ENCODE measurements at places on chromosomes 7 and 10.
A peak's percentile ranks its signal among the peaks of the same experiment; 100 is the strongest.

GRCh38 chr10:90858461-90858968 lies 676 bp upstream of the HTR7 start:
- no peak for DNase-seq

- no peak for DNase-seq
Measured at GRCh38 chr7:128827248-128827958, 2.8 kb upstream of the FLNC start.

DNA sequence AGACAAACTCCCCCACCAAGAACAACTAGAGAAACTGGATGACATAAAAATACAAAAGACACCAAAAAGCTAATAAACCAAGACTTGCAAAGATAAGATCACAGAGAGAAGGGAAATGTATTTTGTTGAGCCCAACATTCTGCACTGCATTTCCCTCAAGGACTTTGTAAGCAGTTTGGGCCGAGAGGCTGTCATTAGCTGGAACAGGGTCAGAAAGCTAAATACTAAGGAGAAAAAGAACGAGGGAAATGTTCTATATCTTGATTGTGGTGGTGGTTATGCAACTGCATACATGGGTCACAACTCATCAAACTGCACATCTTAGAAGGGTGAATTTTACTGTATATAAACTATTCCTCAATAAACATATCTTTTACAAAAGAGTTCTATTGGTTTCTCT lies 315.0 kb downstream of the IPMK start:
- DNase-seq = no peak

DNA sequence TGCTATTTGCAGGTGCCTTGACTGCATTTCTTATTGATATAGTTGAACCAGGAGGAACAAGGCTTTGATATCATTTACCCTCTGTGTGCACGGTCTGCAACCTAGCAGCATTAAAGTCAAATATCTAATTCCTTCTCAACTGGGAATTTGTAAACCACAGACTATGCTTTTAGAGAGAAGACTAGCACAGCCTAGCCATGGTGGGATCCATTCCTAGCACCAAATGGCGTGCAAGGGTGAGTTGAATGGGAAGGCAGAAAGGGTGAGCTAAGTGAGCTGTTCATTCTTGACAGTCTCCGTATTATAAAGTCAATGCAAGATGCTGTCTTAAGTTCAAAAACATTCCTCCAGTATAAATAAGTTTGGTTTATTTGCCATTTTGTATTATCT lies 2.9 kb downstream of the ZNF365 start:
- no peak for DNase-seq

GRCh38 chr7:138738551-138739335 lies 37.6 kb upstream of the SVOPL start:
- DNase-seq = peak; percentile 86

DNA sequence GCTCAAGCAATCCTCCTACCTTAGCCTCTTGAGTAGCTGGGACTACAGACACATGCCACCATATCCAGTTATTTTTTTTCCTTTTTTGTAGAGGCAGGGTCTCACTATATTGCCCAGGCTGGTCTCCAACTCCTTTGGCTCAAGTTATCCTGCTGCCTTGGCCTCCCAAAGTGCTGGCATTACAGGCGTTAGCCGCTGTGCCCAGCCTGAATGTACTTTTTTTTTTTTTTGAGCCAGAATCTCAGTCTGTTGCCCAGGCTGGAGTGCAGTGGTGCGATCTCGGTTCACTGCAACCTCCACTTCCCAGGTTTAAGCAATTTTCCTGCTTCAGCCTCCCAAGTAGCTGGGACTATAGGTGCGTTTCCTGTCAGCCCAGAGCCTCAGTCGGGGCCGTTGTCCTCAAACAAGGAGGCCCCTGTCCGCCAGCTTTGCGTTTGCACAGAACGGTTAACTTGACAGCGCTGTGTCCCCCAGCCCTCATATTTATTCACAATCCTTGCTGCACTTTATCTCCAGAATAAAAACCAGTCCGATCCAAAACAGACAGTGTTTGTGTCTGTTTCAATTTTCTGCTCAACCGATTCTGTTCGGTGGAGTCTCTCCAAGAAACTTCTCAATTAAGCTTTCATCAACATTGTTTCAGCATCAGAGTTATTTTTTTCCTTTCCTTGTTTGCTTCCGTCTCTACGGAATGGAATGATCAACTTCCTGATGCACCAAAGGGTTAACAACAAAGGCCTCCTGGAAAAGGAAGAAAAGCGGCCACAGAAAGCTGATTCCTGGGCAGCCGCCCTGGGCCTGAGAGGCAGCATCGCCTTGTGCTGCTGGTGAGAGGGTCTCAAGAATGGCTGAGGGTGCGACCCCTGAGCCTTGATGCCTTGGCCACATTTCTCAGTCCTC lies 64.5 kb downstream of the PDIA4 start:
- DNase-seq = peak; percentile 63

- DNase-seq = no peak
Measured at GRCh38 chr7:99325001-99325493, 651 bp upstream of the ARPC1A start.

DNA sequence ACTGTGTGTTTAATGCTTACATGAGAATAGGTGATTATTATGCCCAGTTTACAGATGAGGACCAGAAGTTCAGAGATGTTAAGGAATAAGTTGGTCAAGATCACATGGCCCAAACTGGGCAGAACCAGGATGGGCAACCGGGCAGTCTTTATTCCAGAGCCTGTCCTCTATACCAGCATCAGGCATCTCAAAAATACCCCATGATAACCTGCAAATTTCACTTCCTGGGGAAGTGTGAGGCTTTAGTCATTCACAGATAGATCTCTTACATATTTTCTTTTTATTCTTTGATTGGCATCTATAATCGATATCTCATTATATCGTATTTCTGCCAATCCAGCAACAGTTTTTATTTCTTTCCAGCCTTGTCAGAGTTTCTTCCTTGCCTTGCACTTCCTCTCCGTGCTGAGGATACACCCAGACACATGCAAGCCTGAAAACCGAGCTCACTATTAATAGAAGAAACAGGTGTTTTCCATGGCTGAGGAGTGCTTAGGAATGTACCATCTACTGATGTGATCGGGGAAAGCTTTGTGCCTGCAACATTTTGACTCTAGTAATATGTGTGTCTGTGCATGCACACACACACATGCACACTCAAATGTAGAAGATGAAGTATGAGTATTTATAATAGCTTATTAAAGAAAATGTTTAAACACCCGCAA lies 82.4 kb downstream of the CREM start:
- no peak for DNase-seq

DNA sequence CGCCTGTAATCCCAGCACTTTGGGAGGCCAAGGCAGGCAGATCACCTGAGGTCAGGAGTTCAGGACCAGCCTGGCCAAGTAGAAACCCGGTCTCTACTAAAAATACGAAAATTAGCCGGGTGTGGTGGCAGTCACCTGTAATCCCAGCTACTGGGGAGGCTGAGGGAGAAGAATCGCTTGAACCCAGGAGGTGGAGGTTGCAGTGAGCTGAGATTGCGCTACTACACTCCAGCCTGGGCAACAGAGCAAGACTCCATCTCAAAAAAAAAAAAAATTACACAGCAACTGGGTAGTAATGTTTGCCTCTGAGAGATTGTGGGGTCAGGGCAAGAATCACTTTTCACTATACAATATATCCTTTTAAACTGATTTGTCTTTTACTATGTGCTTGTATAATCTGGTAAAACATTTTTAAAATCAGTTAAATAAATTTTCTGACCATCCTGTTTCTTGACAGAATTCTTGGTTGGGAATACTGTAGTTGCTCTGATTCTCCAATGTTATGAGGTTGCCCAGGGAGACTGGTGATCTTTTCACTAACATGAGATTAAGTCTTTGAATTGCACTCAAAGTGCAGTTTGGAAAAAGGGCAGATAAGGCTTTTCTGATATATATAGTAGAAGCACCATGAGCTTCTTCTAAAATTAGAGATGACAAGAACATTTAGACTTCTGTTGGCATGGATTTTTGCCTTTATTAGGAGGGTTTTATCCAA lies 1.5 kb downstream of the ENTPD7 start:
- no peak for DNase-seq

GRCh38 chr10:76892766-76893479 lies 744.7 kb downstream of the KCNMA1 start:
- no peak for DNase-seq

DNA sequence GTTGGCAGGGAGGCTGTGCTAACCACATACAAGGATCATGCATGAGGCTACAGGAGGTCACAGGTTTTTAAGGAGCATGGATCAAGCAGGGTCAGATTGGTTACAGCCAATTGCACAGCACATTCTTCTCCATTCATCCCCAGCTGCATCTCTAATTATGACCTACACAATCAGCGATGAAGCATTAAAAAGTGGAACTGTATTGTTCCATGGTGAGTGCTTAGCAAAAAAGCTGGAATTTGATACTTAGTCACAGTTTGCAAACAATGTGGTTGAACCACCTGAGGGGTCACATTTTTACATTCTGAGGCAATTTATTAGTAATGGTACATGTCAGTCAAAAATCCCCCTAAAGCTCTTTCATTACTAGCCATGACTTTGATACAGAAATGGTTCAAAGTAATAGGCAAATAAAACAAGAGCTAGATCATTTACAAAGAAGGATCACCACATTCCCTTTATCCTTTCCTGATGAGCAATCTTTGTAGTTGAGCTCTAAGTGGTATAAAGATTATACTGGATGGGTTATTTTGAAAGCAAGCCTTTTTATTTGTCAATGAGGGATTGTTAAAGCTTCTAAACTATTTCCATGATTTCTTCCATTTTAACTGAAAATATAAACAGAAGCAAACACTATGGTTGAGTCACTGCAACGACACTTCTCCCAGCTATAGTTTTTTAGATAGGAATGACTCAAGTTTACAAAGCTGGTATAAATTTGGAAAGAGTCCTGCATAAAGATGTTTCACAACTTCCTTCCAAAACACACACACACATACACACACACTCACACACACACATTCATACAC lies 217.8 kb upstream of the SEMA3A start:
- DNase-seq = peak; percentile 49

- DNase-seq = no peak
Measured at GRCh38 chr7:158072991-158073730, 514.5 kb downstream of the PTPRN2 start.

DNA sequence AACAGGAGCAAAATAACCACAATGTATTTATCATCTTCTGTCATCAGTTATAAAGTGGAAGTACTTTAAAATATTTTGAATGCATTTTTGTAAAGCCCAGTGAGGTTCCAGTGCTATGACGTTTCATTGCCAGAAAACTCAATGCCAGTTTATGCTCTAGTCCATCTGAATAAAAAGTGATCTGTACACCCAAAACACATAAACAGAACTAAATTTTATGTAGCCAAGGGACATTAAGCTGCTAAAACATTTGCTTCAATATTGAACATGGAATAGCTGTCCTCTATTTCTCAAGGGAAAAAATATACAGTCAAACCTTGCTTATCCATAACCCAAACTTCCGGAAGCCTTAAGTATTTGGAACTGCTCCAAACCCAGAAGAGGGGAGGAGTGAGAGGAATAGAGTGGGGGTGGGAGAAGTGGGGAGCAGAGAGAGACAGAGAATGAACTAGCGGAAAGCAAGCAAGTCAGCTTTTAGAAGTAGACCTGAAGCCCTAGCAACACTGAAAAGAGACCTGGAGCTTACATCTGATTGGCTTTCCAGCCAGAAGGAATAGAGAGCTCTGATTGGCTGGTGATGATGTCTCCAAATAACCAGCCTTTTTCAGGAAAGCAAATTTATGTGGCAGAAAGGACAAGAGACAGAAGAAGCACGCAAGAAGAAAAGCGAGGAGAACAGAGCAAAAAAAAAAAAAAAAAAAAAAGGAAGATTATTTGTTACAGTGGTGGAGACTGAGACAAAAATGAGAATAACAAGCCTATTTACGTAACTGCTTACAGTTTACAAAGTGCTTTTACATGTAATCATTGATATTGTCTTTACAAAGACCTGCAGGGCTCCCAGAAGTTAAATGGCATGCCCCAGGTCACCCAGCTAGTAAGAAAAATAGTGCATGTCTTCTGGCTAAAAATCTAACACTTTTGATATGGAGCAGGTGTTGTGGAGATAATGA lies 196.0 kb downstream of the RNLS start:
- DNase-seq = peak; percentile 33

- DNase-seq = no peak
Measured at GRCh38 chr10:63829573-63830149, 308.5 kb downstream of the REEP3 start.

GRCh38 chr7:29288181-29289091 lies 93.9 kb downstream of the CHN2 start:
- DNase-seq = no peak

GRCh38 chr7:70458745-70459144 lies 673.2 kb upstream of the GALNT17 start:
- DNase-seq = no peak

- DNase-seq = no peak
Measured at GRCh38 chr7:157442993-157443831, 106.4 kb downstream of the DNAJB6 start.

GRCh38 chr10:79320820-79321493 lies 26.3 kb upstream of the PPIF start:
- peak; percentile 74 for DNase-seq

- no peak for DNase-seq
Measured at GRCh38 chr7:21914671-21915070, 31.0 kb downstream of the CDCA7L start.

GRCh38 chr10:48287417-48288391 lies 13.2 kb upstream of the FRMPD2 start:
- no peak for DNase-seq

- DNase-seq = no peak
Measured at GRCh38 chr10:102767428-102768160, 23.8 kb downstream of the WBP1L start.

GRCh38 chr7:83321011-83321410 lies 158.3 kb upstream of the PCLO start:
- DNase-seq = no peak

DNA sequence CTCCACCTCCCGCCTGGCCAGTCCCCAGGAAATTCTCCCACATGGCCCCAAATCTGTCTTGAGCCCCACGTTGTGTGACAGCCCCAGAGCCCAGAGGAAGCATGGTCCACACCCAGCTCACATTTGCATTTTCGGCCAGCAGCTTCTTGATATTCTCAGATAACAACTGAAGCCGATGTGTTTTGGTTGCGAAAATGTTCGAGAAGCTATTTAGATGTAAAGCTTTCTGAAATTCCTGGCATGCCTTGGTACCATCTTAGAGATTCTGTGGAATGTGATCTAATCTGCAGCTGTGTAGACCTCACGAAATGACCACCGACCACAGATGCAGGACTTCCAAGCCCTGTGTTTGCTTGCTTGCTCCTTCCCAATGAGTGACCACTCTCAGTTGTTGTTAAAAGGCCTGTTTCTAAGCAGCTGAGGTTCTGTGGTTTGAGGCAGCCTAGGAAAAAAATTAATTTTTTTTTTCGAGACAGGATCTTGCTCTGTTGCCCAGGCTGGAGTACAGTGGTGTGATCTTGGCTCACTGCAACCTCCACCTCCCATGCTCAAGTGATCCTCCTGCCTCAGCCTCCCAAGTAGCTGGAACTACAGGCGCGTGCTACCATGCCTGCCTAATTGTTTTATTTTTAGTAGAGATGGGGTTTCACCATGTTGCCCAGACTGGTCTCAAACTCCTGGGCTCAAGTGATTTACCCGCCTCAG lies 8.8 kb downstream of the SLC4A2 start:
- DNase-seq = no peak

DNA sequence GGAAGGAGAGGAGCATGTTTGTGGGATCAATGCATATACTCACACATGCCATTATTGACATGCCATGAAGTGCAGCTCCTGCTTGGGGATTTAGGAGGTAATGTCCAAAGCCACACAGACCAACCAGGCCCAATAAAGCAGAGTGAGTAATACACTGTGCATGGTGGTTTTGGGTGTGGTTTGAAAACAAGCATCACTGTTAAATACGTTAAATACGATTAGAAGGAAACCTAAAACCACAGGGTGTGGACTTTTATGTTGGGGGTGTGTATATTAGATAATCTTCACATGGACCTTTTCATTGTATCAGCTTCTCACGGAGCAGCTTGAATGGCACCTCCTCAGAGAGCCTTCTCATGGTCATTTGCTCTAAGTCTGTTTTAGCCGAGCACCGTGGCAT lies 10.4 kb upstream of the EIF3A start:
- peak; percentile 40 for DNase-seq
